ENCODE measurements at places on chromosomes 7 and 10. TPM values are rescaled to one million over a fixed set of nuclear protein-coding genes. Genes with fewer than 3 reads are reported as not detected.

RBP4 gene
- 2.1 TPM for total RNA-seq

GALNT11 gene
- 42.7 TPM for total RNA-seq

IFIT1 gene
- total RNA-seq = 19.7 TPM

NUB1 gene
- 48.9 TPM for total RNA-seq

SPRN gene
- under 0.01 TPM for total RNA-seq

CHAT gene
- total RNA-seq = not detected

ARHGEF35 gene
- 3.6 TPM for total RNA-seq

OR2A42 gene
- total RNA-seq = not detected

CPA2 gene
- total RNA-seq = not detected

CDHR1 gene
- under 0.01 TPM for total RNA-seq

HTRA1 gene
- 413 TPM for total RNA-seq

TMEM196 gene
- total RNA-seq = not detected

SYNPO2L gene
- under 0.01 TPM for total RNA-seq
